ENCODE measurements at places on chromosomes 7 and 10.
A peak's percentile ranks its signal among the peaks of the same experiment; 100 is the strongest.

DNA sequence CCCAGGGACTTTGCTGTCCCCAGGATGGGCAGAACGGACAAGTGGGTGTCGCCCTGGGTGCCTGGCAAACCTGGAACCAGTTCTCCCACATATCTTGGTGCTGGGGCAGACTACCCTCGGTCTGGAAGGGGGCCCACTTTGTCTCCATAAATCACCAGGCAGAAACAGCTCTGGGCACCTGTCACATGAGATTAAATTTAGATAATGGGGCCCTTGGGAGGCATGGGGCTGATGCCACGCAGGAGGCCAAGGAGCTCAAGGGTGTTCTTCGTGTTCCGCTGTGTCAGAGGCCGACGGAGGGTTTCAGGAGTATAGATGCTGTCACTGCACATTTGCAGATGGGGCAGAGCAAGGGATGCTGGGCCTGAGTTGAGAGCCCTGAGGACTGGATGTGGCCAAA lies 72.7 kb downstream of the TMEM130 start:
- DNase-seq: peak; percentile 46

DNA sequence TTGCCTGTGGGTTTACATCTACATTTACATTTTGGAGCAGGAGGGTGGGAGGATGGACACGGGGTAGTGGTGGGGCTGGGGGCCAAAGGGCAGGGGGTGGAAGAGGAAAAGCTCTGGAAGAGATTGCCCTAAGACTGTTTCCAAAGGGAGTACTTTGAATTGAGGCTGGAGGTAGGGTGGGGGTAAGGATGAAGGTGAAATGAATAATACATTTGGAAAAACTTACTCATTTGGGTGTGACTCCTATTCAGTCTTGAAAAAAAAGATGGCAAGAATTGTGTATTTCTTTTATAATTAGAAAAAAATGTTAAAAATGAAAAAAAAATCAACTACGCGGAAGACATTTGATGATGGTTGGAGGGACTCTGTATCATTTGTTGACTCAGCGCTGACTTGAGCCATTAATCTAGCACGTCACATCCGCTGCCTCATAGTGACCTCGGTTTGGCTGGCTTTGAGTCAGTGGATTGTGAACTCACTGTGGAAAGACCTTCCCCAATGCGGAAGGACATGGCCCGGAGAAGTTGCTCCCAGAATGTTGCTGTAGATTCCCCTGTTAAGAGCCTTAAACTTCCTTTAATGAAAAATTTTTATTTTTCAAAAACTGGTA lies 2.8 kb downstream of the FAM180A start:
- peak; percentile 65 for DNase-seq

- no peak for DNase-seq
Measured at GRCh38 chr7:17307000-17307399, 8.5 kb downstream of the AHR start.

DNA sequence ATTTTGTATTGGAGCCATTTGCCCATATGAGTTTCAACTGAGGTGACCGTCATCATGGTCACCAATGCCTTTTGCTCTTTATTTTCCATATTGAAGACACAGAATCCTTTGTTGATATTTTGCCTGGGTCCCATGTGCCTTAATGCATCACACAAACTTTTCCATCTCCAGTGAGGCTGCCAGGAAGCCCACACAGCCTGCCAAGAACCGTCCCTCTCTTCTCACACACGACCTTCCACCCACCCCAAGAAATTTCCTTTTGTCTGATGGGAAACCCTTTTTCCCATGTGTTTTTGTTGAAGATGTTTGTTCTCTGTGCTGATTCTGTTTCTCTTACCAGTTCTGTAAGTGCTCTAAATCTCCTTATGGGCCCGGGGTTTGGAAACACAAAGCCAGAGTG lies 168.9 kb downstream of the CSTF2T start:
- DNase-seq: peak; percentile 82

GRCh38 chr7:19381321-19381720 lies 236.1 kb upstream of the FERD3L start:
- DNase-seq: peak; percentile 18

DNA sequence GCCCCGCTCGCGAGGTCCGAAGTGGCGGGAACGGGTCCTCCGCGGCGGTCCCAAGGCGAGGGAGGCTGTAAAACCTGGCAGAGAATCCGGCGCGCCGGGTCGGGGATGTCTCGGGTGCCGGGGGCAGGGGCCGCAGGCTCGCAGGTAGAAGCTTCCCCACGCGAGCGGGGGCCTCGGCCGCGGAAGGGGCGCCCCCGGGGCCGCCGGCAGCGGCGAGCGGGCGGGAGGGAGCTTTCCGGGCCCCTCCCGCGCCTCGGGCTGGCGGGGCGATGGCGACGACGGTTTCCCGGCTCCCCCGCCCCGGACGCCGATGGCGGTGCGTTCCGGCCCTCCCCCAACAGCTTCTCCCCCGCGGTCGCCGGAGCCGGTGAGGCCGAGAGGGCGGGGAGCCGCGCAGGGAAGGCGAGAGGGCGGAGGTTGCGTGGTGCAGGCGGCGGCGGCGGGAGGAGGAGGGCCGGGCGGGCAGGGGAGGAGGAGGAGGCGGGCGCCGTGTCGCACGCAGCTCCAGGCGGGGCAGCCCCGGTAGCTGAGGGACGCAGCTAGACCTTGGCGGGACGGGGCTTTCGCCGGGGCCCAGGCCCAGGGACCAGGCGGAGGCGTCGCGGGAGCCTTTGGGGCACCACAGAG lies at the start of gene CUL1:
CUL1 (plus strand) TSS at position 507 of the 627 bp plus-strand sequence. CDS start 31,220 bp downstream, outside the sequence.
- peak; percentile 86 for DNase-seq

GRCh38 chr10:73932620-73933112 lies 21.7 kb downstream of the PLAU start:
- no peak for DNase-seq

DNA sequence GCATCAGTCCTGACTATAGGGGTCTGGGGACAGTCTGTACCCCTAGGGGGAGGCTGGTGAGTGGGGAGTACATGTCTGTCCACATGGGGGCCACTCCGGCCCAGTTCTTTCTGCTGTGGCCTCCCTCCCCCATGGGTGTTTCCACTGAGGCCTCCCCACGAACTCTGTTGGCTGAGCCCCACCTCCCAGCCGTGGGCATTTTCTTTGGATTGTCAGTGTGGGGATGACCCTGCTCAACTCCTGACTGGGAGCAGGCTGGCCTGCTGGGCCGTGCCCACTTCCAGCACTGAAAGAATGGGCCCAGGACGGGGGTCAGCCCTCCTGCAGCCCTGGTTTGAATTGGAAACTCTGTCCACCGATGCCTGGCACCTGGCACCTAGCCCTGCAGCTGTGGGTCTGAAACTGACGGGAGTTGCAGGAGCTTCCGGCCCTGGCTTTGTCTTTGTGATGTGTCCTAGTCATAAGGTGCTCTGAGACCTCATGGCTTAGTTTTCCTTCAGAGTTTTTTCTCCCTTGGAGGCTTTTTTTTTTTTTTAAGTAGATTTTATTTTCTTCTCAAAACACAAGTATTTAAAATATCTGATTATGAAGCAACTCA lies 46.5 kb downstream of the LHPP start:
- DNase-seq: no peak

GRCh38 chr7:128989961-128990360 lies 52.2 kb downstream of the IRF5 start:
- no peak for DNase-seq

- no peak for DNase-seq
Measured at GRCh38 chr10:33660329-33660728, 325.9 kb upstream of the NRP1 start.

DNA sequence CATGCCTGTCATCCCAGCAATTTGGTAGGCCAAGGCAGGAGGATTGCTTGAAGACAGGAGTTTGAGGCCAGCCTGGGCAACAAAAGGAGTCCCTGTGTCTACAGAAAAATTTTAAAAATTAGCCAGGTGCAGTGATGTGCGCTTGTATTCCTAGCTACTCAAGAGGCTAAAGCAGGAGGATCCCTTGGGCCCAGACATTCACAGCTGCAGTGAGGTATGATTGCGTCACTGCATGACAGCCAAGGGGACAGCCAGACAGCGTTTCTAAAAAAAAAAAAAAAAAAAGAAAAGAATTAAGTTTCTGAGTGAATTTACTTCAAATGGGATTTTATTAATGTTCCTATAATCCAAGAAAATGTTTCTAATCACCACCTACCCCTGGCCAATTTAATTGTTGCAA lies 87.4 kb upstream of the RNF148 start:
- DNase-seq: peak; percentile 14

- DNase-seq: peak; percentile 98
Measured at GRCh38 chr10:17001961-17002749, 127.5 kb downstream of the CUBN start.

- DNase-seq: no peak
Measured at GRCh38 chr7:100568176-100568895, 5.4 kb downstream of the SAP25 start.

- DNase-seq: no peak
Measured at GRCh38 chr7:12080006-12080405, 131.1 kb upstream of the TMEM106B start.

- DNase-seq: peak; percentile 95
Measured at GRCh38 chr7:80729591-80730320, 91.3 kb downstream of the CD36 start.

DNA sequence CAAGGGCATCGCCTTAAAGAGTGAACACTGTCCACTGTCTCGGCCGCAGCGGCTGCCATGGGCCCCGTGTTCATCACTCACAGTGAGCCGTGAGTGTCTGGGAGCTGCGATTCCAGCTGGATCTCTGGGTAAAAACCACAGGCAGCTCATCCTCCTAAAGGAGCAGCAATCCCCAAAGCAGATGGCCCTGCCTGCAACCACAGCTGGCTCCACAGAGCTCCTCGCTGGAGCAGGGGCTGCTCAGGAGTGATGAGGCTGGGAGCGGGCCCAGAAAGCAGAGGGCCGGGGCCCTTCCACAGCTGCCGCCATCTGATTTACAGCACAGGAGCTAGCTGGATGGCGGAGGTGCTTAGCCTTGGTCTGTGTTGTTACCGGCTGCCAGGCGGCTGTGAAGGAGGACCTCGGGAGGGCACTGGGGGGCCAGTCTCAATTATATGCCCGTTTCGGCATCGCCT lies 6.6 kb upstream of the TMEM184A start:
- peak; percentile 84 for DNase-seq

DNA sequence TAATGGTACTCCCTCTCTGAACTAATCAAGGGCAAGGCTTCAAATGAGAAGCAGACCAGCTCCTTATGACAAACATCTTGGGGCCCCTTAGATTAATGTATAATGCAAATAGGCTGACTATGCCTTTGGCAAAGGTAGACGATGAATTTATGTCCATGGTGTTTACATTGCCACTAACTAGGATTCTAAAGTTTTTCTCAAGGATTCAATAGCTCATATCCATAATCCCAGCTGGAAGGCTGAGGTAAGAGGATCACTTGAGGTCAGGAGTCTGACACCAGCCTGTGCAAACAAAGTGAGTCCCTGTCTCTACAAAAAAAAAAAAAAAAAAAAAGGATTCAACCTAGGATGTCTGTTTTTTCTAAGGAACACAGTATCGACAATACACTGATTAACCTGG lies 96.5 kb downstream of the ORC5 start:
- no peak for DNase-seq

DNA sequence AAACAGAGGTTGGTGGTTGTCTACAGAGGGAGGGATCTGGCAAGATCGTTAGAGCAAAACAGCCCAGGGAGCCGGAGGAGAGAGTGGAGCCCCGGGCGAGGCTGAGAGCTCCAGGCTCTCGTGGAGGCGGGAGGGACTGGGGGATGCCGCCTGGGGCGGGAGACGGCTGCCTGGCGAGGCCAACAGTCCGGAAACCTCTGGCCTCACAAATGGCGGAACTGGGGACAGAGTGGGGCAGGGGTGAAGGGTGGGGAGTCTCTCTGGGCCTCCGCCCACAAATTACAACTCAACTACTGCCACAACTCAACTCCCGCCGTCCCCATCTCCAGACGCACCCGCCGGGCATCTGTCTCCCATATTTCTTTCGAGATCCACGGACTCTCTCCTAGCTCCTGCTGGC lies 47.7 kb downstream of the CLEC2L start:
- no peak for DNase-seq

DNA sequence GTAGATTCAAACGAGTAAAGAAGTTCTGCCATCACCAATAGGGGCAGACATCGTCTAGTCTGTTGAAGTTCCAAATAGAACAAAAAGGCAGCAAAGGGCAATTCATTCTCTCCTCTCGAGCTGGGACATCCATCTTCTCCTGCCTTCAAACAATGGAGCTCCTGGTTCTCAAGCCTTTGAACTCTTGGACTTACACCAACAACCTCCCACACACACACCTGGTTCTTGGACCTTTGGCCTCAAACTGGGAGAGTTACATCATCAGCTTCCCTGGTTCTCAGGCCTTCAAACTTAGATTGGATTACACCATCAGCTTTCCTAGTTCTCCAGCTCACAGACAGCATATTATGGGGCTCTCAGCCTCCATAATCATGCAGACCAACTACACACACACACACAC lies 9.8 kb upstream of the GIMAP5 start:
- no peak for DNase-seq

DNA sequence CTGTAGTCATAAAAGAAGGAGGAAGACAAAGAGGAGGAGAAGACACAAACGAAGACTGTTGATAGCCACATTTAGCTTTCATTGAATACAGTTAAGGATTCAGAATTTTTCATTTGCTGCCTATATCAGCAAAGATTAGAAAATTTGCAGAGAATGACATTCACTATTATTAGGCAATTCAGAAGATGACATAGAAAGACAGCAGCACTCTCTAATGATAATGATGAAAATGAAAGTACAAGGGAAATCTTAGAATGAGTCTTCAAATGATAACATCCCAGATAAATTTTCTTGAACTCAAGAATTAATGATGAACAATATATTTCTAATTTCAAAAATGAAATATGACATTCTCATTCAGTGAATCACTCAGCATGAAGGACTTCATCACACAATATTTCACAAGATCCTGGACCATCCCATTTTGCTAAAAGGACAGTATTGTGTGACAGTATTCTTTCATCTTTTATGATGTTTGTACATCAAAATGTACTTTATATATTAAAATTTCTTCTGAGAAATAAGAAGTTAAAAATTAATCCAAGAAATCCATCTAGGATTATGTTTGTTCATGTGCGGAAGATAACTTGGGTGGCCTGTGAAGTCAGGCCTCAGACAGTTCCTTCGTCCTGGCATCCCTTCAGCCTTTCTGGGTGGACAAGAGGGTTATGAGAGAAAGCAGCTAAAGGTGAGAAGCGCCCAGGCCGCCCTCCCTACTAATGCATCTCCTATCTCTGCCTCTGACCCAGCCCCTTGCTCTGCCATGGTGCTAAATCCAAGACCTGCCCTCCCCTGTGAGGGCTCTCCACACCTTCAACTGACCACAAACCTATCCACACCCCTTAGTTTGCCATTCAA lies 47.4 kb upstream of the CAMK2B start:
- DNase-seq: no peak

- DNase-seq: no peak
Measured at GRCh38 chr7:140350056-140350455, 48.3 kb downstream of the SLC37A3 start.

Measured in muscle of leg (tissue), 16 donors.